ENCODE measurements at places on chromosomes 13 and 19.

- DNase-seq: no peak
Observed at GRCh38 chr19:40393894-40394815, 4.2 kb upstream of the HIPK4 start.

DNA sequence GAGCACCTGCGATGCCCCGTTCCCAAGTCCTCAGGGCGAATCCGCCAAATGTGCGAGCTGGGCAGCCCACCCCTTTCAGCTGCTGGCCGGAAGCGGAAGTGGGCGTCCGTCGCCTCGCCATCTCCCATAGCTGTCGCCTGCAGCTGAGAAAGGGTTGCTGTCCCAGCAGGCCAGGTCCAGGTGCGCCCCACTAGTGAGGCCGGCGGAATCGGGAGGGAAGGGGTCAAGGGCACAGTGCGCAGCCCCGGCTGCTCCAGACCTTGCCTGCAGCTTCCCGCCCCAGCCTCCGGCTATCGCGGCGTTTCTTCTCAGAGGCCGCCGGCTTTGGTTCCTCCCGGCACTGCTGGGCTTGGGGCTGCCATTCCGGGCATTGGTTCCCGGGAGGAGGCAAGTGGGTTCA, at the start of gene ZNF177:
TSS of gene ZNF177 (plus strand) at position 109 of the 400 bp plus-strand sequence. CDS start 15,299 bp downstream, outside the sequence.
- no peak for DNase-seq

- DNase-seq: no peak
Observed at GRCh38 chr13:109885235-109885634, 98.9 kb upstream of the IRS2 start.

DNA sequence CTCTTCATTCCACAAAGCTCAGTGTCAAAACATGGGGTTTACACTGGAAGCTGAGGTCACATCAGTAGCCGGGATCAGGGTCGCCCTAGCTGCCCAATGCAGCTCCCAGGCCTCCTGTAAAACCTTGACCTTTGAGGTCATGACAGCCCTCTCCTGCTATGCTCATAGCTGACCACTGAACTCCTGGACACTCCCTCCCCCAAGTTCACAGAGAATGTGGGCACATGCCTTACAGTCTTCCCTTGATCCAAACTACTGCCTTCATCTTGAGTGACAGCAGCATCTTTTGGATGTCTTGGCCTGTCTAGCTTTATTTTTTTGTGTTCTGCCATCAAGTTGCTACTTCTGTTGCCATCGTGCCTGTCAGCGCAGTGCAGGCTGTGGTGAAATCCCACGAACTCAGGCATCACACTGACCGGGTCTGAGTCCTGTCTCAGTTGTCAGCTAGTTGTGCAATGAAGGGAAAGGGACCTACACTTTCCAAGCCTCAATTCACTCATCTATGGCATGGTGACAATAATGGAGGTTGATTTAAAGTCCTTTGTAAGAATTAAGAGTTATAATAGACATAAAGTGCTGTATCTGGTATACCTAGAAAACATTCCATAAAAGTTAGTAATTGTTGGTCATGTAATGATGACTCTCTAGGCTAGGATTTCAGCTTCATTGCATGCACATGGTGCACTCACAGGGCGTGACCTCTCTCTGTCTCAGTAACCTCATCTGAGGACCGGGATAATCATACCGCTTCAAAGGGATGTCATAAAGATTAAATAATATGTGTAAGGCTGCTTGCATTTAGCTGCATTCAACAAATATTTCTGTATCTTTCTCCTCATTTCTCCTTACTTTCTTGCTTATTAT, 16.4 kb upstream of the ALOX5AP start:
- DNase-seq: no peak

DNA sequence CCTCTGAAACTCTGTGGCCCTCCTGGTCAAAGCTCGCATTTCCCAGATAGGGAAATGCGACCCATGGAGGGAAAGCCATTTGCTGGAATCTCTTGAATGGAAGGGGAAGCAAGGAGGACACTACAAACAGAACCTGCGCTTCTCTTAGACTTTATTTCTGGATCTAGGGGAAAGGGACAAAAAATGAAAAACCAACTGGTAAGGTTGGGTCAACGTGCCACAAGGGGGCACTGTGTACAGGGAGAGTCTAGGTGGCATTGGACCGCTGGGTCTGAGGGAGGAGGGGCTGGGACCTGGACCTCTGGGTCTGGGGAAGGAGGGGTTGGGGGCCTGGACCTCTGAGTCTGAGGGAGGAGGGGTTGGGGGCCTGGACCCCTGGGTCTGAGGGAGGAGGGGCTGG, 5.0 kb downstream of the KLK4 start:
- DNase-seq: no peak

GRCh38 chr13:87344176-87344575, 327.0 kb upstream of the SLITRK5 start:
- no peak for DNase-seq

- DNase-seq: no peak
Observed at GRCh38 chr13:72652681-72653080, 74.7 kb downstream of the MZT1 start.

GRCh38 chr19:45154064-45154827, 6.5 kb downstream of the NKPD1 start:
- DNase-seq: no peak

GRCh38 chr19:49688531-49689132, 762 bp upstream of the ADM5 start:
- DNase-seq: no peak

GRCh38 chr19:10513223-10513622, 4.0 kb downstream of the S1PR5 start:
- no peak for DNase-seq

GRCh38 chr13:35979361-35979951, 151.7 kb downstream of the DCLK1 start:
- no peak for DNase-seq

GRCh38 chr19:35403116-35403760, 32.4 kb downstream of the GPR42 start:
- peak; percentile 55 for DNase-seq

DNA sequence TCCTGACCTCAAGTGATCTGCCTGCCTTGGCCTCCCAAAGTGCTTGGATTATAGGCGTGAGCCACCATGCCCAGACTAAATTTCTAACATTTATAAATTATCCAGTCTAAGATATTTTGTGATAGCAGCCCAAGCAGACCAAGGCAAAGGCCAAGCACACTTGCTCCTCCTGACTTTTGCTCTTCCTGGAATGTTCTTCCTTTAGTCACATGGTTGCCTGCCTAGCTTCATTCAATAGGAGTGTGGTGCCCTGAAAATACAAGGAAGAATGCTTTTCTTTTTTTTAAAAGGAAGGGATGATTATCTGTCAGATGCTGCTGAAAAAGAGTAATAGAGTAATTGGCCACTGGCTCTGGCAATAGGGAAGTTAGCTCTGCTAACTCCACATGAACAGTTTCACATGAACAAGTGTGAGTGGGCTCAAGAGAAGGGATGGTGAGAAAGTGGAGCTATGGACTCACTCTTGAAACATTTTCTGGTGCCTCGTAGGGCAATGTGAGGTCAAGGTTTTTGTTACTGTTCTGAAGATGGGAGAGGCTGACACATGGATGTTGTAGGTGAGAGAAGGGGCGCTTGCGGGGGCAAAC, 47.1 kb downstream of the USPL1 start:
- no peak for DNase-seq

DNA sequence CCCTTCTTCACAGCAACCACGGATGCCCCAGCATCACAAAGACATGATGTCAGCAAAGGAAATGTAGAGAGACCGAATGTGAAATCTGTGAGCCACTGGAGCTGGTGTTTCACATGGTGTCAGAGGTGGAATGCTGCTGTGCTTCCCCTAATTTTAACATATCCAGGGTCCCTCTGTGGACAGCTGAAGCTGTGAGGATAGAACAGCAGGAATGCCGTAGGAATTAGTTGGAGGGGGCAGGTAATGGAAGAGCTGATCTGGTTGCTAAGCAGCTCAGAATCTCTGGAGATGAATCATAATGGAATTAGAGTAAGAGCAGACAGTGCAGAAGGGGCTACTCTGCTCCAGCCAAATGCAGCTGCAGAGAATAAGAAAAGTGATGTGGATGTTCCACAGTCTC, 68.9 kb upstream of the ZNF835 start:
- no peak for DNase-seq

Measured in GF-D8 (cell line).